ENCODE measurements at places on chromosomes 3 and 15.
A peak's percentile ranks its signal among the peaks of the same experiment; 100 is the strongest.

GRCh38 chr15:101394056-101394630, 95.4 kb downstream of the PCSK6 start:
- no peak for DNase-seq

- DNase-seq: no peak
Measured at GRCh38 chr3:109152320-109152719, 15.8 kb downstream of the C3orf85 start.

DNA sequence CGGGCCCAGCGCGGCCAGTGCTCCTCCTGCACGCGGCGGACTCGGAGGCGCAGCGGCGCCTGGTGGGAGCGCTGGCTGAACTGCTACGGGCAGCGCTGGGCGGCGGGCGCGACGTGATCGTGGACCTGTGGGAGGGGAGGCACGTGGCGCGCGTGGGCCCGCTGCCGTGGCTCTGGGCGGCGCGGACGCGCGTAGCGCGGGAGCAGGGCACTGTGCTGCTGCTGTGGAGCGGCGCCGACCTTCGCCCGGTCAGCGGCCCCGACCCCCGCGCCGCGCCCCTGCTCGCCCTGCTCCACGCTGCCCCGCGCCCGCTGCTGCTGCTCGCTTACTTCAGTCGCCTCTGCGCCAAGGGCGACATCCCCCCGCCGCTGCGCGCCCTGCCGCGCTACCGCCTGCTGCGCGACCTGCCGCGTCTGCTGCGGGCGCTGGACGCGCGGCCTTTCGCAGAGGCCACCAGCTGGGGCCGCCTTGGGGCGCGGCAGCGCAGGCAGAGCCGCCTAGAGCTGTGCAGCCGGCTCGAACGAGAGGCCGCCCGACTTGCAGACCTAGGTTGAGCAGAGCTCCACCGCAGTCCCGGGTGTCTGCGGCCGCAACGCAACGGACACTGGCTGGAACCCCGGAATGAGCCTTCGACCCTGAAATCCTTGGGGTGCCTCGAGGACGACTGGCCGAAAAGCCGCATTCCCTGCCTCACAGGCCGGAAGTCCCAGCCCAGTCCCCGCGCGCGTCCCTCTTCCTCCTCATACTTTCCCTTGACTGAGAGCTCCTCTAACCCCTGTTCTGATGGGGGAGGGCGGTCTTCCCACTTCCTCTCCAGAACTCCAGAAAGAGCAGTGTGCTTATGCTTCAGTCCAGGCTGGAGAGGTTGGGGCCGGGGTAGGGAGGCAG, 1.4 kb upstream of the IL17RC start:
- DNase-seq: peak; percentile 65

DNA sequence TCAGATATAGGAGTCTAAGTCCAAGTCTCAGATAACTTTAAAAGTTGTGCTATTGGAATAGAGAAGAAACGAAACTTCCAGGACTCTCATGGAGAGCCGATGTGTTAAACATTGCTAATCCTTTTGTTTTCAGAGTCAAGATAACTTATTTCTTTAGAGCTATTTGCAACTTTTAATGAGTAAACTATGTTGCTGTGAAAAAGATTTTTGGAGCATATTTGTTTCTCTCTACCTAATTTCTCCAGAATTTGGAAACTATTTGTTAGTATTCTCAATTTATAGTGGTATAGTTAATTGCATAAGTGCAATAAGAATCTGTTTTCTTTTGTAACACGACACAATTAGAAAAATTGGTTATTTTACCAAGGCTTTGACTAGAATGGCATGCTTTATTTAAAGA, 588.9 kb downstream of the NTRK3 start:
- no peak for DNase-seq

GRCh38 chr3:111999484-112000324, 982 bp downstream of the TAGLN3 start:
- DNase-seq: peak; percentile 84

- DNase-seq: no peak
Measured at GRCh38 chr3:179093807-179094206, 22.2 kb upstream of the ZMAT3 start.

DNA sequence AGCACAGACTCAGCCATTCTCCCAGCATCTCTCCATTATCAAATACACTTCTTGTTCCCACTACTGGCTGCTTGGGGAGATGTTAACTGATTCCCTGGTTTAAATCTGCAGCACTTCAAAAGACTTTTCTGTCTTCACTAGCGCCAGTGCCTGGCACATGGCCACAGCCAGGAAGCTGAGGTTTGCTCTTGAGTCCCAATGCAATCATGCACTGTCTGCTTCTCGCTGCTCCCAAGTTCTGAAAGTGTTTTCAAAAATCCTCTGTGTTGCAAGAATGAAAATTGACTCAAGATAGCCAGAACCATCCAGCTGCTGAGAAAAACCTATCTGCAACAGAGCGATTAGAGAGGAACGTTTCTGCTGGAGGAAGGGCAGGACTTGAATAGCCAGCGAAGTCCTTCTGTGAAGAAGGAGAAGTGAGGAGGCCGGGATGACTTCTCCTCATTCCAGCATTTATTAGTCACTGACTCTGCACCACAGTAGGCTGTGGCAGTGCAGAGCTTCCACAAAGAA, 358.4 kb upstream of the NR2F2 start:
- DNase-seq: no peak

- no peak for DNase-seq
Measured at GRCh38 chr3:111915905-111916304, 56.8 kb downstream of the PHLDB2 start.

GRCh38 chr15:95025924-95026728, 794.8 kb downstream of the MCTP2 start:
- no peak for DNase-seq

GRCh38 chr15:65885668-65886218, 16.5 kb downstream of the RAB11A start:
- no peak for DNase-seq

DNA sequence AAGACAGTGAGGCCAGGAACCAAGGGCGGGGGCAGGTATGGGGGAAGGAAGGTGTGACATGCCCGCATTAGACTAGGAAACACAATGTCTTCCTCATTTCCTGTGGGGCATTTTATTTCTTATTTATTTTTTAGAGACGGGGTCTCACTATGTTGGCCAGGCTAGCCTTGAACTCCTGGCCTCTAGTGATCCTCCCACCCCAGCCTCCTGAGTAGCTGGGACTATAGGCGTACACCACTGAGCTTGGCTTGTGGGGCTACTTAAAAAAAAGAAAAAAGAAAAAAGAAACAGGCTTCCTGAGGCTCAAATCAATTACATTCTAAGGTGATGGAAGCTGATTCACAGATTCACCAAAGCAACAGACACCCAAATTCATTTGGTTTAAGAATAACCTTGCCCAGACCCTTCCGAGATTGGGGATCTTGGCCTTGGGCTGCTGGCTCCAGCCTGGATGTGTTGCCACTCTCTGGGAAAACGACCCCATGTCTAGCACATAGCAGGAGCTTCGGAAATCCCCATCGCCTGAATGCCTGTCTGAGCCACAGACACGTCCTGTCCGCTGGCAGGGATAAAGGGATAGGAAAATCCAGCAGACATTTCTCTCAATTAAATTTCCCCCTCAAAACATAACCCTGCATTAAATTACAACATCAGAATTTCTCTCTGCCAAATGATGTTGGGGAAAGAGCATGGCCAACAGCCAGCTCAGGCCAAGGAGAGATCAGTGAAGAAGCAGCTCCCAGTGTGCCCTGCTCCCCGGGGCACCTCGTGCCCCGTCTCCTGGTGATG, 13.0 kb downstream of the CPN2 start:
- DNase-seq: no peak

DNA sequence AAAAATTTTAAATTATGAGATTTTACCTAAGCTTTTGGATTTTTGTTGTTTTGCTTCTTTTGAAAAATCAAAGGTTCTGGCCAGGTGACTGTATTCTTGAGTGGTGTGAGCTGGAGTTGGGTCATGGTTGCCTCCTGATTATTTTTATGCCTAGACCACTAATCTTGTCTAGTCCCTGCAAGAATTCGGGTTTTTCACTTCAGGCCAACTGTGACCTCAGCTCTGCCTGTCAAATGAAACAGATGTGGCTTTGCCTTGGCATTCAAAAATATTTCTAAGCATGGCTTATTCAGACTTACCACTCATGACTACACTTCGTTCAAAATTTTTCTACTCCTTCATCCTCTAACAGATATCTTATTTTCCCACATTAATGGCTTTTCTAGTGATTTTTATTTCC, 25.4 kb upstream of the CDV3 start:
- DNase-seq: no peak

DNA sequence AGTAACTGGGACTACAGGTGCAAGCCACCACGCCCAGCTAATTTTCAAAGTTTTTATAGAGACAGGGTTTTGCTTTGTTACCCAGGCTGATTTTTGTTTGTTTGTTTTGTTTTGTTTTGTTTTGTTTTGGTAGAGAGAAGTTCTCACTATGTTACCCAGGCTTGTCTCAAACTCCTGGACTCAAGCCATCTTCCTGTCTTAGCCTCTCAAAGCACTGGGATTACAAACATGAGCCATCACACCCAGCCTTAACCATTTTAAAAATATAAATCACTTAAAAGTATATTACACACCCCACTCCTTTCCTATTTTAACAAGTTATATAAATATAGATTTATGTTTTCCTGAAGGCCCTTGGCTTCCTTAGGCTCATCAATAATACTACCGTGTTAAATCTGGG, 6.5 kb upstream of the DYNC1LI1 start:
- no peak for DNase-seq

DNA sequence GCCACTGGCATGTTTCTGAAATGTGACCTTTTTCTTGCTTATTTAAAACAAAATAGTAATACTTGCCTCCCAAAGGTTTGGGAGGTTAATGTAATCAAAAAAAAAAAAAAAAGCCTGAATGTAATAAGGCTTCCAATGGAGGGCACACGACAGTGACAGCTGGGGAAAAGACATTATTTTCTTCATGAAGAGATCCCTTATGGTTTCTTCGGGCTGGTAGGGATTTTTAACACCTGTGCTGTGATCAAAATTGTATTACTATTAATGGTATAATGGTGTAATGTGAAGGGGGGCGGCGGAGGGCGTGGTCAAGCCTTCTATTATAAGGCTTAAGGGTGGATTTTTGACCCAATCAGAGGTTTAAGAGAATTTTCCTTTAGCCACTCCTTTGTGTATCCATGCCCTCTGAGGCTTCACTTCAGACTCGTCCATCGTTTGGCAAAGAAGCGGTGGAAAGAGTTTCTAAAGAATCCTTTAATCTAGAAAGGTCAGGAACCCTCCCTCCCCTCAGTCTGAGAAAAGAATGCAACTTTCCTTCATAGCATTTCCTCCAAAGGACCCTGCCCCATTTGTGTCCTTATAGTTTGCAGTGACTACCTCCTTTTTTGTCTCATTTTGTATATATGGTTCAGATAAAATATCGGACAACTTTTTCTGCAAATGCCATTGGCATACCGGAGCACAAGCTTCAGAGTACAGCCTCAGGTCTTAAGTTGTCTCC, 89.5 kb upstream of the CHD2 start:
- DNase-seq: peak; percentile 95

GRCh38 chr3:183555541-183556081, at the start of gene KLHL6:
Gene KLHL6 (minus strand): TSS chr3:183555706. CDS start chr3:183555653, 53 bp downstream.
- DNase-seq: no peak

- DNase-seq: no peak
Measured at GRCh38 chr3:151999936-152000335, 126.5 kb downstream of the SUCNR1 start.

- no peak for DNase-seq
Measured at GRCh38 chr3:107045791-107046190, 331.4 kb upstream of the CCDC54 start.

DNA sequence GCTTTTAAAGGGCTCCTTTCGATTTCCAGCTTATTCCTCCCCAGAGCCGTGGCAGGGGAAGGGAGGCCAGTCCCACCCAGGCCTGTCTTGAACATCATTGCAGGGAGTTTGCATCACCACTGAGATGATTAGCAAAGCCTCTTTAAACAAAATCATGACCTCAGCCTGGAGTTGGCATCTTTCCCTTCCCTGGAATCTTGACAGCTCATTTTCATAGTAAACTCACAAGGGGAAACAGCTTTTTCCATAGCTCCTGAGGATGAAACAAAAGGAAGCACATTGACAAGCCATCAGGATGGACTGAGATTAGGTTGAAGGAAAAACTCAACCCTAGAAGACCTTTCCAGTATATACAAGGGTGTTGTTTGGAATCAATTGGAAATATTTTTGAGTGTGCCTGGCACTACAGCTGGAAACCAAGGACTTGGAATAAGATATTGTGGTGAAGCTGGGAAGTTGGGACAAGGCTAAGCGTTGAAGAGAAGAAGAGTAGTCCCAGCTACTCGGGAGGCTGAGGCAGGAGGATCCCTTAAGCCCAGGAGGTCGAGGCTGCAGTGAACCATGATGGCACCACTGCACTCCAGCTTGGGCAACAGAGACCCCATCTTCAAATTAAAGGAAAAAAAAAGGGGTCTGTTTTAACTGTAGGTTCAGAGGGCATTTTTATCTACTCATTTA, 3.1 kb upstream of the LARP6 start:
- DNase-seq: peak; percentile 13

- no peak for DNase-seq
Measured at GRCh38 chr3:17063596-17063995, 178.8 kb downstream of the PLCL2 start.

DNA sequence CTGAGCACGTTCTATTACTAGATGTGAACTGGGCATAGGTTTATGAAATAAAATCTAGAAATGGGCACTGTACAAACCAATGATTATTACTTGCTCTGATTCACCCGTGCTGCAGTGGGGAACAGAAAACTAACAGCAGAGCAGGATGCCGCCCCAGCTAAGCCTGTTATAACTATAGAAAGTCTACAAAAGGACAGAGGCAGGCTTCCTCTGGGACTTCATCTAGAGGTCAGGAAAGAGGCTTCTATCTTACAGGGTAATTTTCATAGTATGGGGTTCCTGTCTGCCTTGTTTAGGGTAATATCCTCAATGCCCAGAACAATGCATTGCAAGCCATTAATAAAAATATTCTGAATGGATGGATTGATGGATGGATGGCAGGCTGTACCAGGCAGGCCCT, 177.0 kb upstream of the TBL1XR1 start:
- no peak for DNase-seq

- DNase-seq: no peak
Measured at GRCh38 chr15:99438224-99438585, 127.6 kb upstream of the MEF2A start.

GRCh38 chr3:15204005-15204404, 2.0 kb upstream of the CAPN7 start:
- DNase-seq: no peak

GRCh38 chr3:65425880-65426279, 612.8 kb downstream of the MAGI1 start:
- DNase-seq: peak; percentile 33

GRCh38 chr15:51775967-51776816, 24.8 kb downstream of the TMOD2 start:
- DNase-seq: peak; percentile 72

- no peak for DNase-seq
Measured at GRCh38 chr3:111803123-111803593, 55.9 kb upstream of the PHLDB2 start.
